Naive thymus-derived CD4-positive, alpha-beta T cell (primary cell): ENCODE measurements at places on chromosomes 5 and 9. TPM values are rescaled to one million over a fixed set of nuclear protein-coding genes. Genes with fewer than 3 reads are reported as not detected.

The SPINK7 gene
- total RNA-seq, result not detected

The PLCXD3 gene
- total RNA-seq, result not detected

The SHISAL2B gene
- total RNA-seq, result not detected

The C6 gene
- total RNA-seq, result not detected

The PLAC8L1 gene
- 1.5 TPM for total RNA-seq

The LHX3 gene
- not detected for total RNA-seq

The FOXD4L4 gene
- total RNA-seq, result 0.30 TPM

The SCGB3A2 gene
- total RNA-seq, result not detected

The HSPB3 gene
- total RNA-seq, result not detected

The RAB3C gene
- total RNA-seq, result not detected

The TOR4A gene
- total RNA-seq, result 2.3 TPM

The PCDHGA2 gene
- total RNA-seq, result 0.08 and 0.15 TPM in 2 replicates

The ADAMTSL2 gene
- 0.69 TPM for total RNA-seq

The DDX4 gene
- total RNA-seq, result not detected

The SOHLH1 gene
- total RNA-seq, result not detected

The USP20 gene
- 95.0 and 99.1 TPM in 2 replicates for total RNA-seq

The MARVELD2 gene
- 0.45 TPM for total RNA-seq

The CCDC152 gene
- 2.5 TPM for total RNA-seq

The SLC28A3 gene
- total RNA-seq, result not detected

The CDC23 gene
- total RNA-seq, result 24.3 TPM

The ADAMTS2 gene
- total RNA-seq, result not detected in 2 replicates

The CRB2 gene
- total RNA-seq, result not detected

The PCA3 gene
- total RNA-seq, result not detected

The MTMR12 gene
- 23.8 TPM for total RNA-seq

The ACOT12 gene
- not detected for total RNA-seq

The INSL6 gene
- not detected in 2 replicates for total RNA-seq

The SLC6A3 gene
- total RNA-seq, result not detected

The EQTN gene
- not detected for total RNA-seq

The CDX1 gene
- not detected for total RNA-seq

The ENHO gene
- 1.9 TPM for total RNA-seq
